ENCODE measurements at places on chromosomes 7 and 10. TPM values are rescaled to one million over a fixed set of nuclear protein-coding genes. Genes with fewer than 3 reads are reported as not detected.

GRCh38 chr7:41272664-41273063 lies 430.2 kb downstream of the INHBA start:
- no peaks in the 10 kb centered on the region for H3K36me3 ChIP-seq
- H3K4me1 ChIP-seq, result no peaks in the 10 kb centered on the region
- no peak overlapping the region for H3K4me3 ChIP-seq
- H3K27me3 ChIP-seq, result no peaks in the 10 kb centered on the region
- H3K27ac ChIP-seq, result no peak overlapping the region

DNA sequence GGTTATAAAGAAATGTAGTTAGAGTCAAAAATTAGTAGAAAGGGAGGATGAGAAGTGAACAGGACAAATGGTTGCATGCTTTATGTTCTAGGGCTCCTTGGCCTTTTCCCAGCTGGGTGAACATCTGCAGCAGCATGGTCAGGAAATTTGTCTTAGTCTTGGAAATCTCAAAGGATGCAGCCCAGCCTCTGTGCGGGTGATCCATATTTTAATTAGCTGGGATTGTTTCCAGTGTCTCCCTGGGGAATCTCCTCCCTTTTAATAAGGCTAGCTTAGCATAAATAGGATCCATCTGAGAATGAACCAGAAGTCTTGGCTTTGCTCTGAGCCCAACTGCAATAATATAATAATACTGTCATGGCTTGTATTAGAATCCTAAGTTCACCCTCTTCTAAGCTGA lies 198.3 kb downstream of the PRKG1 start:
- no peaks in the 10 kb centered on the region for H3K4me1 ChIP-seq
- no peak overlapping the region for H3K4me3 ChIP-seq
- no peaks in the 10 kb centered on the region for H3K36me3 ChIP-seq
- H3K27me3 ChIP-seq, result no peaks in the 10 kb centered on the region
- no peak overlapping the region for H3K27ac ChIP-seq
- DNase-seq, result no peak

DNA sequence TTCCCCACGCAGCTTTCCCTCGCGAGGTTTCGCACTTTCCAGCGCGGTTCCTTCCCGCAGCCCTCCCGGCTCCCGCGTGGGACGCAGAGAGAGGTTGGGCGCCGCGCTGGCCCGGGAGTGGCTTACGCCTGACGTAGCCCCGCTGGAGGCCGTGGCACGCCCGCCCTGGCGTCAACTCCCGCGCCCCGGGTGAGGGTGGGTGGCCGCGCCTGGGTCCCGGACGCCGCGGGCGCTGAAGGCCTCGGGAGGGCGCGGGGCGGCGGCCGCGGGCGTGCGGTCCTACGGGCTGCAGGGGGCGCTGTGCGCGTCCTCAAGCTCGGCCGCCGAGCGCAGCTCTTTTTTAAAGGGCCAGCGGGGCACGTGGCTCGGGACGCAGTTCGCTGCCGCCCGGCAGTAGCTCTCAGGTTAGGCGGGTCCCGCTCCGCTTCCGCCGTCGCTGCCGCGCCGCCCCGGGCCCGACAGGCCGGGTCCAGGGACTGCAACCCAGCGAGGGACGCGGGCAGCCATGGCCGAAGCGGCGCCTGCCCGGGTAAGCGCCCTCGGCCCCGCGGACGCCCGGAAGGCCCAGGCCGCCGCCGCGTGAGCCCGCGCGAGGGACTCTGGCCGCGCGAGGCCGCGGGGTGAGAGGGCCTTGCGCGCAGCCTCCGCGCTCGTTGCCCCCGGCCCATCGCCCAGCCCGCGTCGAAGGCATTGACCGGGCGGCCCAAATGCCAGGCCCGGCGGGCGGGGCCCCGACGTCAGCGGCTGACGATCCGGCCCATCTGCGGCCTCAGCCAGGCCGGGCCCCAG lies at the start of gene ZNF783:
Gene ZNF783, plus strand, starts transcription at position 368 of the 789 bp plus-strand sequence. Its CDS starts 138 bp downstream, at position 506.
- H3K36me3 ChIP-seq, result no peaks in the 10 kb centered on the region
- H3K4me3 ChIP-seq, result peak within 1 kb of the TSS; percentile 49
- H3K27ac ChIP-seq, result peak within 1 kb of the TSS; percentile 79
- peak; percentile 85 for DNase-seq

AGMO gene
- total RNA-seq, result 0.47 TPM

- no peaks in the 10 kb centered on the region for H3K4me1 ChIP-seq
- H3K36me3 ChIP-seq, result no peaks in the 10 kb centered on the region
- H3K27me3 ChIP-seq, result no peaks in the 10 kb centered on the region
Measured at GRCh38 chr7:106999023-106999422, 45.5 kb upstream of the PRKAR2B start.

GRCh38 chr10:127918572-127918971 lies 11.7 kb downstream of the PTPRE start:
- no peak overlapping the region for H3K4me3 ChIP-seq
- no peaks in the 10 kb centered on the region for H3K36me3 ChIP-seq
- H3K27ac ChIP-seq, result no peak overlapping the region
- no peaks in the 10 kb centered on the region for H3K27me3 ChIP-seq
- DNase-seq, result no peak

AZGP1 gene
- 4.6 TPM for total RNA-seq

- H3K27me3 ChIP-seq, result no peaks in the 10 kb centered on the region
- H3K4me3 ChIP-seq, result no peak overlapping the region
- H3K36me3 ChIP-seq, result no peaks in the 10 kb centered on the region
- H3K27ac ChIP-seq, result no peak overlapping the region
- no peaks in the 10 kb centered on the region for H3K4me1 ChIP-seq
Measured at GRCh38 chr10:24039897-24040296, 169.0 kb upstream of the KIAA1217 start.

KEL gene
- 0.77 TPM for total RNA-seq

GRCh38 chr10:102460836-102461186 lies 9.5 kb upstream of the C10orf95 start:
- no peak for DNase-seq
- H3K4me1 ChIP-seq, result peaks cover 12% of the 10 kb centered on the region
- no peaks in the 10 kb centered on the region for H3K36me3 ChIP-seq

- no peaks in the 10 kb centered on the region for H3K4me1 ChIP-seq
- no peak overlapping the region for H3K27ac ChIP-seq
- no peak for DNase-seq
- no peaks in the 10 kb centered on the region for H3K36me3 ChIP-seq
- H3K27me3 ChIP-seq, result no peaks in the 10 kb centered on the region
Measured at GRCh38 chr7:14825912-14826311, 76.6 kb downstream of the DGKB start.

DNA sequence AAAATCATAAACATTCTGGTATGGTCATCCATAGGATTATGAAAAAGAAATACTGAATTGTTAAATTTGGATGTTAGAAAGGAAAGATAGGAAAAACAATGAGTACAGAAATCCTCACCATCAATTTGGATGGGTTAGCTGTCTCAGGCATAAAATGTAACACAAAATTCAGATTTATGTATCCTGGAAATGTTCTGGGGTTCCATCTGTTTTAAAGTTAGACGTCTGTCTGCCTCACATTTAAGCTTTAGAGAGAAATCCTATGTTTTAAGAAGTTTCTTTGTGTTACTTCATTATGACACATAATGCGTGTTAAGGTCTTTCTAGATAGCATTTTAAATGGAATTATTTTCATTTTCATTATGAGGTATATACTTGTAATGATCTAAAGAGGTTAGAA lies 103.5 kb downstream of the REEP3 start:
- no peaks in the 10 kb centered on the region for H3K27me3 ChIP-seq
- H3K27ac ChIP-seq, result no peak overlapping the region
- no peaks in the 10 kb centered on the region for H3K36me3 ChIP-seq

NKX1-2 gene
- 0.07 TPM for total RNA-seq

DNA sequence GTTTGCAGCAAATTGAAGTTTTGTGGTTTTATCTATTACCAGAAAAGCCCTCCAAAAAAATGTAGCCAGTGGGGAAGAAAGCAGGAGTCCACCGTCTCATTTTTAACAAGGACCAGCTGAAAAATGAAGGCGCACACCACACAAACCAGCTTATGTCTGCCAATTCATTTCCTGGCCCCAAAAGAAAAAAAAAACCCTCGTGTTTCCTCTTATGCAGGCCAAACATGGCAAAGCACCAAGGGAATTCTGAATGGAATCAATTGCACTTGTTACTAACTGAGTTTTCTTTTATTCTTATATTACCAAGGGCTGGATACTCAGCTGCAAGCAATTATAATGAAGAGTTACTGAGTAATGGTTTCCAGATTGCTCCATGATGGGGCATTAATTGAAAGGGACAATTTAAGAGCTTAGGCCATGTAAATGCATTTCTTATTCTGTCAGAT lies 428.3 kb upstream of the NPVF start:
- no peaks in the 10 kb centered on the region for H3K36me3 ChIP-seq
- no peak overlapping the region for H3K27ac ChIP-seq
- no peaks in the 10 kb centered on the region for H3K4me1 ChIP-seq
- no peaks in the 10 kb centered on the region for H3K27me3 ChIP-seq
- no peak overlapping the region for H3K4me3 ChIP-seq
- no peak for DNase-seq

NANOS1 gene
- total RNA-seq, result 0.30 TPM

- no peak overlapping the region for H3K27ac ChIP-seq
- H3K4me1 ChIP-seq, result no peaks in the 10 kb centered on the region
- no peak overlapping the region for H3K4me3 ChIP-seq
- H3K27me3 ChIP-seq, result no peaks in the 10 kb centered on the region
- peak; percentile 40 for DNase-seq
Measured at GRCh38 chr7:82044497-82045080, 274.7 kb upstream of the HGF start.

DNA sequence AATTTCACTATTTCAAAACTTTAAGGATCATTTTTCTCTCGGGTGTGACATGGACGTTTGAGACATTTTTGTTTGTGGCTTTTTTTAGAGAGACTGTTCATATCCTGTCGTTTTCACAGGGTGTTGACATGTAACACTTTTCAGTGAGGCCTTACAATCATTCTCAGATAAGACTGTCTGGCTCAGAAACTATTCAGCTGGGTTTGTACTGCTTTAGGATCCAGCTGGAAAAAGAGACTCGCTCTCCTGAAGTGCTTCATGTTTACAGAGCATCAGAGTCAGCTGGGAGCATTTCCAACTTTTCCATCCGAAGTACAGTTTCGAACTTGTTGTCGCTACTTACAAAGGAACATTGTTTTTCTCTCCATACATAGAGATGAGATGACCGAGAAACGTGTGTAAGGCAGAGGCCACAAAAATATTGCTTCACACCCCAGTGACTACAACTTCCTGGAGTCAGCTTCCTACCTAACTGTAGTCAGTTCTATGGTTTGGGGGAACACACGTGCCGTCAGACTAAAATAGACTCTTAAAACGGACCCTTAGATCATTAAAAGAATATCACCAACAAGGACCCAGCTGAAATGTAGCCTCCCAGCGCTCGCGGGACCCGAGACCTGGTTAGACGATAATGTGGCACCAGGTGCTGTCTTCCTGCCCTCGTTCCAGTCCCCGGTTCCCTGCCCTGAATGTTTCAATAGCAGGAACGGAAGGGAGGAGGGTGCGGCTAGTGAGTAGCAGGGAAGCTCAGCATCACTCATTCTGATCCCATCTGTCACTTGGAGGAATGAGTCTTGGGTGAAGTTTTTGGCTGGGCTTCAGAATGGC lies 78.0 kb downstream of the MKI67 start:
- H3K27ac ChIP-seq, result peak overlapping the region; percentile 76
- no peaks in the 10 kb centered on the region for H3K27me3 ChIP-seq
- peak; percentile 39 for DNase-seq
- H3K4me3 ChIP-seq, result peak overlapping the region; percentile 32

SPOCK2 gene
- total RNA-seq, result 6.5 TPM

FXYD4 gene
- total RNA-seq, result not detected

GRCh38 chr10:86259901-86260562 lies 106.6 kb downstream of the GRID1 start:
- no peak for DNase-seq
- H3K27ac ChIP-seq, result no peak overlapping the region
- no peaks in the 10 kb centered on the region for H3K27me3 ChIP-seq
- no peak overlapping the region for H3K4me3 ChIP-seq
- no peaks in the 10 kb centered on the region for H3K36me3 ChIP-seq

DNA sequence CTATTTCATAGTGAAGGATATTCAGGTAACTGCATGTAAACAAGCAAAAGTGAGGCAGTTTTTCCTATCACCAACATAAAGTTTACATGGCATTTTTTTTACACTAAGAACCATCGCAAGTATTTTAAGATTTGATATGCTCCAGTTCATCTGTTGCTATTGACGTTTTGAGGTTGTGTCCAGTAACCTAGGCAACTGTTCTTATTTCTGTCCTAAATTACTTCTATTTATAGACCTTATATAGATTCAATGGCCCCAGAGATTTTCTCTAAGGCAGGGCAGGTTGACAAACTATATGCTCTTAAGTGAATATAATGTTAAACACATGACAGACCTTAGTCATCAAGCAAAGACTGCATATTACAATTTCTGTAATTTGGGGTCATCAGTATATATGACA lies 830.2 kb upstream of the LRRTM3 start:
- H3K4me3 ChIP-seq, result no peak overlapping the region
- H3K27me3 ChIP-seq, result no peaks in the 10 kb centered on the region
- H3K27ac ChIP-seq, result no peak overlapping the region
- DNase-seq, result no peak
- no peaks in the 10 kb centered on the region for H3K36me3 ChIP-seq

DNA sequence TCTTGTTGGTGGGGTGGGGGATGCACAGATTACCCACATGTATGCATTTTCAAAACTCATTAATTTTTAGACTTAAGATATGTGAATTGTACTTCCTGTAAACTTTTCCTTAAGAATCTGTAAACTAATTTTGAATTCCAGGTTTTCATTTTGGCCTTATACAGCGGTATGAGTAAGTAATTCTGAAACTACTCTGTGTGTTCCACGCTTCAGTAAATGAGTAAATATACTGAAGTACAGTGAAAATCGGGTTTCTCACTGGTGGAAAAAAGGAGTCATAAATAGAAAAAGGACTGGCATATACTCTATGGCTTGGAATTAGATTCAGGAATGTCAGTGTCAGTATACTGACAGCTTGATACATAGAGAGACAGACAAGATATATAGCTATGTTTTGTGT lies 72.8 kb downstream of the CTTNBP2 start:
- H3K4me1 ChIP-seq, result no peaks in the 10 kb centered on the region
- no peak overlapping the region for H3K27ac ChIP-seq
- no peaks in the 10 kb centered on the region for H3K36me3 ChIP-seq
- no peak overlapping the region for H3K4me3 ChIP-seq
- DNase-seq, result no peak

SLC18A3 gene
- total RNA-seq, result not detected

FAS gene
- total RNA-seq, result 43.1 TPM

DNA sequence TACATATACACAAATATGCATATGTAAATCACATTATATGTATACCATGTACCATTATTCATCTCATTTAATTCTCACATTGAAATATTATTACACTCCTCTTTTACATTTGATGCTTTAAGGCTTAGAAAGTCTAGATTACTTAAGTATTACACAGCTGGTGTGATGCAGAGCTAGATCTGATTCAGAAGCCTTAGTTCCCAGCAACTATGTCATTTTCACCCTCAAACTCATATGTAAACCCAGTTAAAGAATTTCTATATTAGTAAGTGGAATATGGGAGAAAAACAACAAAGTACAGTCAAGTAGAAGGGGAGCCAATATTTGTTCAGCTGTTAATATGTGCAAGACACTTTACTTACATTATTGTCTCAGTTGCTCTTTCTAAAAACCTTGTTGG lies 74.3 kb upstream of the CSTF2T start:
- no peak overlapping the region for H3K4me3 ChIP-seq
- H3K4me1 ChIP-seq, result no peaks in the 10 kb centered on the region
- DNase-seq, result no peak
- H3K36me3 ChIP-seq, result no peaks in the 10 kb centered on the region
- H3K27ac ChIP-seq, result no peak overlapping the region
- H3K27me3 ChIP-seq, result no peaks in the 10 kb centered on the region

GRCh38 chr10:89588671-89589070 lies 53.3 kb upstream of the SLC16A12 start:
- H3K4me1 ChIP-seq, result no peaks in the 10 kb centered on the region
- no peaks in the 10 kb centered on the region for H3K36me3 ChIP-seq
- no peak for DNase-seq
- H3K27me3 ChIP-seq, result no peaks in the 10 kb centered on the region
- H3K4me3 ChIP-seq, result no peak overlapping the region
- H3K27ac ChIP-seq, result no peak overlapping the region

COL26A1 gene
- 0.35 TPM for total RNA-seq

FGL2 gene
- 6.4 TPM for total RNA-seq

Data from colonic mucosa (tissue), 4 donors.